ENCODE measurements at places on chromosomes 2 and 18. TPM values are rescaled to one million over a fixed set of nuclear protein-coding genes. Genes with fewer than 3 reads are reported as not detected.

GRCh38 chr2:96591494-96591893 lies 46.6 kb downstream of the KANSL3 start:
- no peak for DNase-seq

GLI2 gene
- total RNA-seq: 6.7 TPM

RAPGEF4 gene
- total RNA-seq: 2.2 TPM

- no peak for DNase-seq
Measured at GRCh38 chr2:237153181-237153580, 67.5 kb downstream of the COPS8 start.

TTC21B gene
- total RNA-seq: 25.1 TPM

MAB21L4 gene
- total RNA-seq: not detected

HJURP gene
- 1.9 TPM for total RNA-seq

DNA sequence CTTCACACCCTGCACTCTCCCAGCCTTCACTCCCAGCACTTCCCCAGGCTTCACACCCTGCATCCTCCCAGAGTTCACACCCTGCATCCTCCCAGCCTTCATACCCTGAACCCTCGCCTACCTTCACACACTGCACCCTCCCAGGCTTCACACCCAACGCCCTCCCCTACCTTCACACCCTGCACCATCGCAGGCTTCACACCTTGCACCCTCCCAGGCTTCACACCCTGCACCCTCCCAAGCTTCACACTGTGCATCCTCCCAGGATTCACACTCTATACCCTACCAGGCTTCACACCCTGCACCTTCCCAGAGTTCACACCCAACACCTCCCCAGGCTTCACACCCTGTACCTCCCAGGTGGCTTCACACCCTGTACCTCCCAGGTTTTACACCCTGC lies 448.7 kb upstream of the MYT1L start:
- no peak for DNase-seq

DNA sequence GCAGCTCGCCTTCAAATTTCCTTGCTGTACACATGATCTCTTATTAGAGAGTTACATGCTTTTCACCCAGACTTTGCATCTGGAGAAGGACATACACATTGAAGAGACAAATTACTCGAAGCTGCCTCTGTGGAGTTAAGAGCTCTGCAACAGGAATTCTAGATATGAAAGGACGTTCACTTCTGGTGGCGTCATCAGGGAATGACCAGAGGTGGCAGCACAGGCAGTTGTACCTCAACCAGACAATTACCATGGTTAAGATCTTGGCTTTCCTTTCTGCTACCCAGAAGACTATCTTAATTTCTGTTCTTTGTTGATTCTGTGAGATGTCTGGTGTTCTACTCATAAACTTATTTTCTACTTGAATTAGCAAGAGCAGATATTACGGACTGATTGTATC lies 39.1 kb upstream of the MC4R start:
- DNase-seq: no peak

Data from transverse colon (tissue), 4 donors.